Left hindlimb (tissue), 1 donor: ENCODE measurements at places on chromosomes 3 and 15.

DNA sequence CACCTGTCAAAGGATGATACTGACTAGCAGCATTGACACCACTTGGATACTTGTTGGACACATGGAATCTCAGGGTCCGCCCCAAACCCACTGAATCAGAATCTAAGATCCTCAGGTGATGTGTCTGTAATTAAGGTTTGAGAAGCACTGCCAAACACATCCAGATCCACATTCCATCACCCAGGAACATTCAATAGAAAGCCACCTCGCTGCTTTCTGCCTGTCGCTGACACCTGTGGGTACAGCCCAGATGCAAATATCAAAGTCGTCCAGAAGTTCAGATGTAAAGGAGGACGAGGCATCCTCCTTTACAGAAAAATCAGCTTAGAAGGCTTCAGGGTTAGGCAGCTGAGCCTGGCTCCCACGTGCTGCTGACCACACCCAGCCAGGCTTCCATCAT, 5.2 kb upstream of the RPS17 start:
- no peak for DNase-seq

GRCh38 chr3:15647611-15648167, 46.1 kb downstream of the BTD start:
- DNase-seq = peak; percentile 57

DNA sequence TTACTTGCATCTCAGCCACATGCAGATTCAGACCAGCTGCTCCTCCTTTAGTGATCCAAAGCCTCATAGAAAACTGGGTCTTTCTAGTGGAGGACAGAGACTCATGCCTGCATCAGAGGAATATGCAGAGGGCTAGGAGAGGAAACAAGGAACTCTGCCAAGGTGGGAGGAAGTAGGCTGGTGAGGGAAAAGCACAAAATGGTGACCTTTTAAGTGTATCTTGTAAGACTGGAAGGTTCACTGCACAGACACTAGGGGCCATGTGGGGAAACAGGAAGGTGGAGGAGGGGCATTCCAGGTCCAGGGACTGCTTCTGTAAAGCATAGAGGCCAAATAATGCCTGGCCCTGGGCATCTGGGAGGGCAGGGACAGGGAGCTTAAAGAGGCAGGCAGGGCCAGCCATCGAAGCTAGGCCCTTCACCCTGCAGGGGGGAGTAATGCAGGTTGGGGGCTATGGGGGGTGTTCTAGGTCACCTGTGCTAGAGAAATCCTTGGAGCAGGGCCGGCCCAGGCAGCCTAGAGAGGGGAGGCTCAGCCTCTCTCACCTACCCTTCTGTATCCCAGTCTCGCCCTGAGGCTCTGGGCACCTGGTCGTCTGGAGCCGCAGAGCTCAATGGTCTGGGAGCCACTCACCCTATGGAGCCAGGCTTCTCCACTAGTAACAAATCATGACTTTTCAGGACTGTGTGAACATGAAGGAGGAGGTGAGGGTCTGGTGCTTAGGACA, 117.7 kb downstream of the DNAJB8 start:
- DNase-seq = no peak

DNA sequence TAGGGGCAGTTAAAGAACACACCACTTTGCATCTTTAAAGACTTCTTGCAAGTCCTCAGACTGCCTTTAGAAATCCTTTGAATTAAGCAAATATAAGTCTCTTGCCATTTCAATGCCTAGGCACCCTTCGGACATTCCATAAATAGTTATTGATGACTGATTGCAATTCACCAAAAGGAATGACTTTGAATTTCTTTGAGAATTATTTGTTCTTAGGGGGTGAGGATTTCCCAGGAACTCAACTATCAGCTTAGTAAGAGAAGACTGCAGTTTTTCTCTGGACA, 495 bp upstream of the MYEF2 start:
- DNase-seq = no peak

GRCh38 chr3:144160627-144161026, 189.0 kb downstream of the DIPK2A start:
- no peak for DNase-seq

DNA sequence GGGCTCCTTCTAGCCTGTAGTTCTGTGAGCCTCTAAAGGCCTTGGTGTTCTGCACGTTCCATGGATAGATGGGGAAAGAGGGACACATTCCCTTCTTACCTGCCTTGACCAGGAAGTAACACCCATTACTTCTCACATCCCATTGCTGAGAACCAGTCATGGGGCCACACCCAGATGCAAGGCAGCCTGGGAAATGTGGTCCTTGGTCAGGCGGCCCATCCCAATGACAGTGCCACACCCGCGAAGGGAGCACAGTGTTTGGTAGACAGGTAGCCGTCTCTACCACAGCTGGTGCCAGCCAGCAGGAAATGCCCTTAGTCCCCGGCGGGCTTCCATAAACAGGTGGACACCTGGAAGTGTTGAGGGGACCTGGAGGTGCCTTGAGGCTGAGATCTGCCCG, 23.2 kb upstream of the LCTL start:
- no peak for DNase-seq

DNA sequence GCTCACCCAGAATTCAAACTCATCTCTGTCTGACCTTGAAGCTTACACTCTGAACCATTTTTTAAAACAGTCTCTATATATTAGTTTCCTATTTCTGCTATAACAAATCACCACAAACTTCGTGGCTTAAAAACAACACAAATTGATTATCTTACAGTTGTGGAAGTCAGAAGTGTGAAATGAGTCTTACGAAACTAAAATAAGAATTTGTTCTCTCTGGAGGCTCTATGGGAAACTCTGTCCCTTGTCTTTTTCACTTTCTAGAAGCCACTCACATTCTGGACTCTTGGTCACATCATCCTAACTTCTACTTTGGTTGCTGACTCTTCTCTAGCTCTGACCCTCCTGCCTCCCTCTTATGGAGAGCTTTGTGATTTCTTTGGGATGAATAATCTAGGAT, 429.3 kb upstream of the THBS1 start:
- DNase-seq = no peak

GRCh38 chr3:183801601-183802000, 23.8 kb downstream of the MAP6D1 start:
- DNase-seq = no peak

- DNase-seq = no peak
Observed at GRCh38 chr3:27596334-27596841, 112.2 kb upstream of the SLC4A7 start.

DNA sequence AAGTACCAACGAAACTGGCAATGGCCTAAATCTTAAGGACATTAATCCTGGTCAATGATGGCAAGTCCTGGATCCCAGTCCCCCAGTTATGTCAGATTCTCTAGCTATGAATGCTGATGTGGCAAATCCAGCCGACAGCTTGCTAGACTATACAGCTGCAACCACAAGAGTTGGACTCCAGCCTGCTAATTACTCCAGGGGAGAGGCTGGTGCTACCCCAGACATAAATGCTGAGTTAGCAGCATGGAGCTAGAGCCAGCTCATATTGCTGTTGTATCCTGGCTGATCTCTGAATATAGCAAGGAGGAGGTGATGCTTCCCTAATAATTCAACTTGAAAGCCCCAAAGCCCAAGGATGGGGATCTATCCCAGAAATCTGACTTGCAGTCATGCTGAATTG, 207.1 kb downstream of the LRRN1 start:
- no peak for DNase-seq

GRCh38 chr15:93152951-93153350, 63.9 kb upstream of the RGMA start:
- DNase-seq = peak; percentile 61

- peak; percentile 88 for DNase-seq
Observed at GRCh38 chr15:80861731-80862170, 82.6 kb downstream of the CEMIP start.

DNA sequence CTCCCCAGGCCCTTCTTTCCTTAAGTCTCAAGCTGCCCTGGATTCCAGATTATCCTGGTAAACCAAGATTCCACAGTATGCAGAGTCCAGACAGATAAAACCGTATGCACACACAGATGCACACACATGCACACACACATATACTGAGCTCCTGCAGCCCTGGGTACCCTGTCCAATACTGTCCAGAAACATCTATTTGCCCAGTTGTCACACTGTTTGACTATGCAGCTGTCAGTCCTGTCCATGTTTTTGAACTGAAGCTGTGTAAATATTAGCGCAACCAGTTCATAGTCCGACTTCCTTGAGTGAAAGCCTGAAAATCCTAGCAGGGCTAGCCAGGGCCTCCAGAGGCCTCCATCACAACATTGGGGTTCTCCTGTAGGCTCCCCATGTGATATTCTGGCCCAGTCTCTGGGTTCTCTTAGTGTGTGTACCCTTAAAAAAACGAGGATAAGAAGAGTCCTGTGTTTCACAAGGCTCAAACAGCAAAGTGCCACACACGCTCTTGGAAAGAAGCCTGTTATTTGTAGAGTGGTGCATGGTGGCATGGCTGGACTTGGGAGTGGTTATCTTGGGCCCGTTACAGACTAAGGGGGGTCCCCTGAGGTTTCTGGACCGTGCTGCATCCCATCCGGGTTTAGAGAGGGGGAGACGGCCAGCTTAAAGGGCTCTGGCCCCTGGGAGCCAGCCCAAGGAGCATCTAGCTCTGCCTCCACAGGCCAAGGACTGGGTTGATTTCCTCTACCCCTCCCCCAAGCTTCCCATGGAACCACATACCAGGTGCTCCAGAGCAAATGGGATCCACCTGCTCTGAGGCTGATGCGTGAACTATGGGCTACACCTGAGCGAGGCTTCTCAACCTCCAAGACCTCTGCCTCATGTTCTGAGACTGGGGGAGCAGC, 108.3 kb downstream of the IQSEC1 start:
- DNase-seq = no peak

- no peak for DNase-seq
Observed at GRCh38 chr3:130688015-130688688, 58.5 kb downstream of the PIK3R4 start.

DNA sequence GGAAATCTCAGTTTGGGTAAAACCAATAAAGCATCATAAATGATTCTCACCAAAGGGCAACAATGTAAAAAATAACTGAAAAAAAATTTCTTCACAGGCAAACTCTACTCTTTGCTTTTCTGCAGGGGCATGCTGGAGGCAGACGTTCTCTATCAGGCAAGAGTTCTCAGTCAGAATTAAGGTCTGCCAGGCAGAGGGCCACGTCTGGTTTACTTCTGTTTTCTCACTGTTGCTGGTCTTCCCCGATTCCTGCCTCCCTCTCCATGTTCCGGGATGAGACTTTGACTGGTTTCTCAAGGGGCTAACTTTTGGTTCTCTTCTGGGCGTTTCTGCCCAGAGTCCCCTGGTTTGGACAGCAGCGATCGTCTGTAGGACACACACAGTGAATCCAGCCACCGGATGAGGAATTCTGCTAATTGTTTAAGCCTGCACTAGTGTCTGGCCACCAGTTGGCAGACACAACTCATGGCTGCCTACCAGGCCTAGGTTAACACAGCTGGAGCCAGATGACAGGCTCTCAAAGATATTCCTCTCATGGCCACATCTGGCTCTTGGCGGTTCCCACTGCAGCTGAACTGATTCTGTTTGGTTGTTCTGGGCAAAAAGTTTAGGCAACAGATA, 273.1 kb downstream of the FOXP1 start:
- DNase-seq = peak; percentile 41

DNA sequence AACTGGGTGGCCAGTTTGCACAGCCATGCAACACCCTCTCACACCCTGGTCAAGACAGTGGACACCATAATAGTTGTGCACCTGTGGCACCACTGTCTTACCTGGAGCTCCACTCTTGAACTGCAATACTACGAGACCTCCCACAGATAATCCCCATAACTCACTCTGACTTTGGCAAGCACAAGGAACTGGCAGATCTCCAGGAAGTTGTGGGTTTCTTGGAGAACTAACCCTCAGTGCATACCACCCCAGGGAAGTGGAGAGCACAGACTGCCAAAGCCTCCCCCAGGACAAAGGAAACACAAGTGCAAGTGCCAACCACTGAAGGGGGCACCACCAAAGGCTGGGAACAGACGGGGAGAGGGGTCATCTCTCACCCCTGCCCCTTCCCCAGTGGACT, 318.6 kb downstream of the SUCLG2 start:
- no peak for DNase-seq
